ENCODE measurements at places on chromosomes 11 and 22. TPM values are rescaled to one million over a fixed set of nuclear protein-coding genes. Genes with fewer than 3 reads are reported as not detected.
A peak's percentile ranks its signal among the peaks of the same experiment; 100 is the strongest.

GRCh38 chr11:116336540-116336939 lies 436.2 kb downstream of the BUD13 start:
- DNase-seq, result no peak

- DNase-seq, result no peak
Measured at GRCh38 chr22:46734830-46735453, 3.1 kb downstream of the CERK start.

DNA sequence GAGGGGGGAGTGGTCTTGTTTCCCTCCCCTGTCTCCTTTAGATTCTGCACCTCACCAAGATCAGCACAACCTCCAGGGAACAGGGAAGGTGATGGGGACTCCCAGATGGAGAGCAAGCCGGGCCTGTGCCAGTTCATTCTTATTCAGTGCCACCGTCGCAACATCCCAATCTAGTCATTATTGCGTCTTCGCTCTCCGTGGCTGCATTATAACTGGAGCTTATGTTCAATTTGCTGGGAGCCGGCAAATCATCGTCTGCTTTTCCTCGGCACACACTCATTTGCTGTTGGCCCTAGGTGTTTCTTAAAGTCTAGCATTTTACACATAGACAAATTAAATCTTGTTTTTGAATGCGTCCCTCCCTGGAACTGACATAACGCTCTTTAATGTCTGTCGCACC lies 1269.7 kb downstream of the BRD1 start:
- no peak for DNase-seq

The TCN2 gene
- total RNA-seq, result 26.2 TPM

The MAP6 gene
- 24.9 TPM for total RNA-seq

The BATF2 gene
- total RNA-seq, result 4.7 TPM

The OR52N5 gene
- not detected for total RNA-seq

DNA sequence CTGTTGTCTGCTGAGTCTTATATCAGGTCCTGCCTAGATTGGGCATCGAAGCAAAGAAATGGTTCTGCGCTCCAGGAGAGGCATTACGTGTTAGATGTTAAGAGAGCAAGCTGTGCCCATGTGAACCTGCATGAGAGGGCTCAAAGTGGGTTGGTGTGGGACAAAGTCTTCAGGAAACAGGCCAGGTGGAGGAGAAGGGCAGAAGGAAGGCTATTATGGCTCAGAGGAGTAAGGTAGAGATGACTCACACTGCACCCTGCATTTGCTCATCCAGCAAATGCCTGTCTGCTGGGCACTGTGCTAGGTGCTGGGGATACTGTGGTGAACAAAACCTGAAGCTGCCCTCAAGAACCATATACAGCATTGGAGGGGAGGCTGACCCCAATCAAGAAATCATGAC lies 5.8 kb downstream of the USP35 start:
- peak; percentile 15 for DNase-seq

The OR51E2 gene
- 2.5 TPM for total RNA-seq
